ENCODE measurements at places on chromosomes 4 and X.
A peak's percentile ranks its signal among the peaks of the same experiment; 100 is the strongest.

GRCh38 chr4:76120199-76120598 lies 28.0 kb downstream of the NUP54 start:
- no peak for DNase-seq

DNA sequence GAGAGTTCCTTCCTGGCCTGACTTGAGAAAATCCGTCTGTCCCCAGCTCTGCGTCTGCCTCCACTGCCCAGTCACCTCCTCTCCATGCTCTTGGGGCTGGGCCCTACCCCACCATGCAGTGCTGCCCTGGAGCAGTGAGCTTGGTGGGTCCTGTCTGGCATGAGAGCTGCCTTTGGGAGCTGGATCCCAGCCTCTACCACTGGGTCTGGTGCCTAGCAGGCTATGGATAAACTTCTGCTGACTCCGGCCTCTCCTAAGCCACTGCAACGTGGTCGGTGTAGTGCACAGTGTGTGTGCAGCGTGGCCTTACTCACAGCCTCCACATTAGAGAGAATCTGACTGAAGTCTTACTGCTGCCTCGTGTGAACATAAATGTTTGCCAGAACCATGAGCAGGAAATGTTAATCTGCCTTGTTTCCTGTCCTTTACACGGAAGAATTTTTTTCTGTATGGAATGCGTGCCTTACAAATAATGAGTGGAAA lies 47.6 kb downstream of the HTT start:
- no peak for DNase-seq

GRCh38 chr4:170682558-170683294 lies 593.0 kb upstream of the AADAT start:
- no peak for DNase-seq

DNA sequence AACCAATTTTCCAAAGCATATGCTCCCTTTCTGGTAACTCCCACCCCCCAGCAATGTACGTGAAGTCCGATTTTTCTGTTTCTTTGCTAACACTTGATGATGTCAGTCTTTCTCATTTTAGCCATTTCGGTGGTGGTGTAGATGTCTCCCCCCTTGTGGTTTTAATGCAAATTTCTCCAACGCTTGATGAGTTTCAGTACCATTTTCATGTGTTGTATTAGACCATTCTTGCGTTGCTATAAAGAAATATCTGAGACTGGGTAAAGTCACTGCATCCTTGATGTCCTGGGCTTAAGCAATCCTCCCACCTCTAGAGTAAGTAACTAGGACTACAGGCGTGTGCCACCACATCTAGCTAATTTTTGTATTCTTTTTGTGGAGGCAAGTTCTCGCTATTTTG lies 148.4 kb upstream of the VCX3A start:
- DNase-seq: no peak

DNA sequence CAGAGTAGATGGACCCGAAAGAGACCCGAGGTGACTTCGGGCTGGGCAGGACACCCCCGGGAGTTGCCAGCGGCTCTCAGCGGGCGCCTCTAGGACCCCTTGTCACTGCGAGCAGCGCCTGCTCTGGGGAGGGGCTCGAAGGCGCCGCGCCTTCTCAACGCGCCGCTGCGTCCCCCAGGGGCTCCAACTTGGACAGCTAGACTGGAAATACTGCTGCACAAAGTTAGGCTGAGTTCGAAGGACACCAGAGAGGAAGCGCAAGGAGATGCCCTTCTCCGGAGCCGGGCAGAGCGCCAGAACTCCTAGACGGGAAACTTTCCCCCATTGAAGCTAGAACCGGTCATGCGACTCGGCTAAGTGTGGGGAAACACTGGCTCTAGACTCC lies 493 bp upstream of the KCNIP4 start:
- DNase-seq: peak; percentile 19

DNA sequence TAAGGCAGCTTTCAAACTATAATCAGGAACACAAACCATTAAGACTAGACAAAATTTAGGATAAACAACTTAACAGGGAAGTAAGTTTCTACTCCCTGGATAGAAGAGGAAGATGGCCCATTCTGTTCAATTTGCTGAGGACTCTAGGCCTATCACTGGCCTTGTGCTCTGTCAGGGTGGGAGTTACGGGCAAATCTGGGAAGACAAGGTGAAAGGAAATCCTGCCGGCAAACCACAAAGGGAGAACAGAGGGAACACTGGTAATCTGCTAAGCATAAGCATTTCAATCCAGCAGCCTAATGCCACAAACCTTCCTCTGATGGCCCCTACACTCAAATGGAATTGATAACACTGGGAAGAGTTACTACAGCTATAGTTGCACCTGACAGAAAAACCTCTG lies 8.3 kb downstream of the GPR82 start:
- DNase-seq: no peak

DNA sequence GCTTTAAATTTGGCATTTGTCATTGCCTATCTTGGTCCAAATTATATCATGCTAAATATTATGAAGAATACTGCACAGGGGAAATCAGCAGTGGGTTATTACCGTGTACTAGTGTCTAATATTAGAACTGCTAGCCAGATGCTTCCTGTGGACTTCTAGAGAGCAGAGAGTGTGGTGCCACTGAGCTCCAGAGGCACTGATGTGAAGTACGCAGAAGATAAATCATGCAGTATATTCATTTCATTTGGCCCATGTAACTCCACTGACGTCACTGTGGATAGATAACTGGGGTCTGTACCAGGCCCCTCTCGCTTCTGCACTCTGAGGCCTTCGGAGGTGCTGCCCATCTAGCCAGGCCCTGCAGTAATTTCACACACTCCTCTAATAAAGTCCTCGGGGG lies 80.0 kb downstream of the ALPK1 start:
- DNase-seq: no peak

GRCh38 chr4:180571516-180572055 lies 1671.6 kb upstream of the TENM3 start:
- DNase-seq: no peak

DNA sequence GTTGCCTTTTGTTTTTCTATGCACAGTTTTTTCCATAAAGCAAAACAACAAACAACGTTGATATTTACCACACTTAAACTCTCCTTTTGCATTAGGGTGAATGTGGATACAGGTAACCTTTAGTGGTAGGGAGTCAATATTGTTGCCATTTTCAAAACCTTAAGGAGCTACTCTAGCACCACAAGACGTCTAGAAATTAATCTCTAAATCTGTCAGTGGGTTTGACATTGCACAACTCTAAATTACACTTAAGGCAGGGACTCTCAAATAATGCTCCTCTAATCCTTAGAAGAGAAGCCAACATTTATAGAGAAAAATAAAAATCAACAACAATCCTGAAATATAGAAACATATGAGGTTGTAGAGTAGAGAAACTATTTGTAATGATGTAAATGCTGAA lies 297.2 kb downstream of the UNC5C start:
- no peak for DNase-seq

- no peak for DNase-seq
Observed at GRCh38 chr4:140281828-140282552, 91.5 kb upstream of the SCOC start.

GRCh38 chr4:12576409-12576808 lies 907.7 kb downstream of the RAB28 start:
- no peak for DNase-seq

DNA sequence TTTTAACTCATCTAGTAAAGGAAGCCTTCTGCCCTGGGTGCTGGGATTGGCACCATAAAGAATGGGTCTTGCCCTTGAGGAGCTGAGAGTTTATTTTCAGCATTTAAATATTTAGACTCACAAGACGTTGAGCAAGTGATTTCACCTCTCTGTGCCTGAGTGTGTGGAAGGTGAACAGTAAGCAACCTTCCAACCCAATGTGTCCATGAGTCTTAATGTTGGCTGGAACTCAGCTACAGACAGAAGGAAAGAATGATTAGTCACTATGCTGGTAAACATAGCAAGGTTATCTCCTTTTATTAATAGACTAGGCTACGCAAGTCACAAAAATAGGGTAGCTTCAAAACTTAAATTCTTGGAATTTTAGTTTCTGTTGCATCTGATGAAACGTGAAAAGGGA lies 277.4 kb upstream of the GATB start:
- DNase-seq: no peak

DNA sequence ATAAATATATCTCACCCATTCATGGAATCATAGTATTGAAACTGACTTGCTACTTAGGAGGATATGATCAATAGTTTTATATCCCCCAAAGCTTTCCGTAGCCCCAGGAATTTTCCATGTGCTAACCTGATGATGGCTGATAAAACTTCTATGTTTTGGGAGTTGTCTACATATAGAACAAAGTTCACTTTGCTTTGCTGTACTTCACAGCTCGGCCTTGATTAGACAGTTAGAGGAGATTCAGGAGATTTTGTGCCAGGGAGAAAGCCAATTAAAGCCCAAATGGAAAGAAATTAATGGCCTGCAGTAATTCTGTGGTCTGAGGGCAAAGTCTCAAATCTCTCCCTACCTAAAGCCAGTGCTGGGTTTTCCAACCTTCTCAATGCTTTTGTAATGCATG lies 114.9 kb upstream of the SLC34A2 start:
- no peak for DNase-seq

DNA sequence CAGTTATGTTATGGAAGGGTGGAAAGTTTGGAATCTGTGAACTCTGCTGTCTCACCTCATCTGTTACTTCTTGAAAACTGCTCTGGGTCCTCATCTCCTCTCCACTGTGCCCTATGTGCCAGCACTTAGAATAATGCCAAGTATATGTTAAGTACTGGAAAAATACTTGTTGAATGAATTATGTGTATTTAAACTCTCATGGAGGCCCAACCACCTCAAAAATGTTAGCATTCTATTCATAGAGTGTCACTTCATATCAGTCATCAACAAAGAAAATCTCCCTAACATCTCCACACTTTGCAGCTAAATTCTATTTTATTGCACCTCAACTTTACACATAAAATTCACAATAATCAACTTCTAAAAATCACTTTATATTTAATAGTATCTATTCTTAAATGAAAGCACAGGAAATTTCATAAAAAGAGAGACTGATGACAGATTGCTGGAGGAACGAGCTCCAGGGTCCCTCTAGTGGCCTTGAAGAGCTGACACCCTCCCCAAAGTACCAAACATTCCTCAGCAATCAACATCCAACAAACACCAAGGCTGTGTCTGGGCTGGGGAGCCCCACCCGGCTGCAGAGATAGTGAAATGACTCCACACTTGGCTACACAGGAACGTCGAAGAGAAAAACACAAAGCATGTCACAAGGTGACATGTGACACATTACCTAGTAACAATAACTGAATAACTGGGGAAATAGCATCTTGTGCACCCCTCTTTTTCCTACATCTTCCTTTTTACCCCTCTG lies 45.8 kb downstream of the SLC39A8 start:
- DNase-seq: peak; percentile 26

- DNase-seq: no peak
Observed at GRCh38 chr4:476501-476900, 22.5 kb downstream of the ZNF721 start.

DNA sequence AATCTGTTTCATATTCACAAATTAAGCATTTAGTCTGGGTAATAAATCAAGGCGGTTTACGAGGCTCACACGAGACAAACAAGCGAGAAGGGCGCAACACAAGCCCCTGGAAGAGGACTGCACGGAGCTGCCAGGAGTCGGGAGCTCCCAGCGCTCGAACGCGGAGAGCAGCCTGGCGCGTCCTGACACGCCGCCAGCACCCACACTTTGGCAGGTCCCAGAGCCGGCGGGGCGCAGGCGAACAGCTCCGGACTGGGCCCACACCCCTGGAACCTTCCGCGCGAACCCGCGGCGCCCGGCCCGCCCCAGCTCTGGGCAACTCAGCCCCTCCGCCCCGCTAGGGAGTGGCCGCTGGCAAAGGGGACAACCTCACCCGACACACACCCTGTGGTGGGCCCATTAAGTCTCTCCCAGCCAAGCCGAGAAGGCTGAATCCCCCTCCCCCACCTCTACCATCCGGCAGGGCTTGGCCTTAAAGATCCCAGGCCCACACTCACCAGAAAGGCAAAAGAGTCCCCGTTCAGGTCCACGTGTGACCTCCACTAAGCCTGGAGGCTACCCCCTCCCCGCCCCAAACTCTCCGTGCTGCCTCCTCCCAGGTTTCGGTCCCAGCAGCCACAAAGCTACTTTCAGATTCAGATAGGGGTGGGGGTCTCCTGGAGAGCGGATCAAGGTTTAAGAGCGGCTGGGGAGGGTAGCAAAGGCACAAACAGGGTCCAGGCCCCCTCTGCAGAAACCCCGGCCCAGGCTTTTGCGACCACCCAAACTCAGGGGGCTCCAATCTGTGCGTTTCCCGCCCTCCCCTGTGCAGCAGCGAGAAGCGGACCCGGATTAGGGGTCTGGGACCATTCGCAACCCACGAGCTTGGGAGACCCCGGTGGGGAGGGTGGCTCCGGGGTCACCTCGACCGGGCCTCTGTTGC lies 47.5 kb upstream of the BCOR start:
- no peak for DNase-seq

DNA sequence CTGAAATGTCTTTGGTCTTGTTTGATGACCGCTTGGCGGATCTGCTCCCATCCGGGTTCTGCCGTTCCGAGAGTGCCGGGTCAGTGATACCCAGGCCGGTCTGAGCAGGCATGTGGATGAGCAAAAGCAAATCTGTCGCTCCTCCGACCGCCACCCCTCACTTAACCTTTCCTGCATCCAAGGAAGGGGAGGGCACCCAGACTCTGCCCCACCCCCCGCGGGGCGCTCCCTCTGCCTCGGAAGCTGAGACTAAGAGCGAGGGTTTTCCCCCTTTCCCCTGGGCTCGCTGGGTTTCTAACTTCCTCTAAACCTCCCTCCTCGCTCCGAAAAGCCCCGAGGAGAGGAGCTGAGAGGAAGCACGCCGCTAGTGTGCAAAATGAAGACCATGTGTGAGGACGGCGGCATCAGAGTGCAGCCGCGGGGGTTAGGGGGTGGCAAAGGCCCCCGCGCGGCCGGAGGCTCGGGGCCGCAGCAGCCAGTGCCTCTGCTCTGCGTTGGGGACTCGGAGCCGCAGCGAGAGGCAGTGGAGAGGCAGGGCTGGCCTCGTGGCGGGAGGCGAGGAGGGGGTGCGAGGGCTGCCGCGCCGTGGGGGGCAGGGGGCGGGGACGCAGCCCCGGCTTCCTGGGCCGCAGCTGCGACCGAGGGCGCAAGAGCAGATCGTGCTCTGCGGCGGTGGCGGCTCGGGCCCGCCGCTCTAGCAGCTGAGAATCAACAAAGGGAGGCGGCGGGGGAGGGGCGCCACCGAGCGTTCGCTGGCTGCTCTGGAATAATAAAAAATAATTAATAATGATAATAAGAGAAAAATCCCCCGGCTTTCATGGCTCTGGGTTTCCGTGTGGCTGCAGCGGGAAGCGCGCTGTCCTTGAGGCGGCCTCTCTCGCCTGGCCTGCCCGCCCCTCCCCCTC lies 55.8 kb upstream of the BCOR start:
- DNase-seq: peak; percentile 68

GRCh38 chrX:68883800-68884199 lies 55.0 kb downstream of the EFNB1 start:
- no peak for DNase-seq

- DNase-seq: no peak
Observed at GRCh38 chr4:15515106-15515505, 45.4 kb downstream of the CC2D2A start.

DNA sequence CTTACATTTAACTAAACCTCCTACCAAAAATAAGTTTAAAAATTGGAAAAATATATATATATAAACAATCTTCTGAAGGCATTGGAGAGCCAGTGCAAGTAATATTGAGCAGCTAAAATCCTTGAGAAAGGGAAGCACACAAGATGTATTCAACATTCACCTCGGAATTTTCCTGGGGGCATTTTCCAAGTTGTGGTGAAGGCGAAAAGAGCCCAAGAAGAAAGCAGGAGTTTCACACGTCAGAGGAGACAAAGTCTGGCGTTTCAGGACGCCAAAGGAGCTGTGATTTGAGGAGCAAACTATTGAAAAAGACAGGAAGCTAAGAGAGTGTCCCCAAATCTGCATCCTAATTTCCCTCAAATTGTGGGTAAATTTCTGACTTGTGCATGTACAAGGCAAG lies 9.1 kb upstream of the GASK1B start:
- DNase-seq: no peak

Measured in activated naive CD8-positive, alpha-beta T cell treated with anti-CD3 and anti-CD28 coated beads, Interleukin-2, amount 10 ng/mL, durations not matched to agents 7 days and 5 days (primary cell).